ENCODE measurements at places on chromosomes 3 and 15.

DNA sequence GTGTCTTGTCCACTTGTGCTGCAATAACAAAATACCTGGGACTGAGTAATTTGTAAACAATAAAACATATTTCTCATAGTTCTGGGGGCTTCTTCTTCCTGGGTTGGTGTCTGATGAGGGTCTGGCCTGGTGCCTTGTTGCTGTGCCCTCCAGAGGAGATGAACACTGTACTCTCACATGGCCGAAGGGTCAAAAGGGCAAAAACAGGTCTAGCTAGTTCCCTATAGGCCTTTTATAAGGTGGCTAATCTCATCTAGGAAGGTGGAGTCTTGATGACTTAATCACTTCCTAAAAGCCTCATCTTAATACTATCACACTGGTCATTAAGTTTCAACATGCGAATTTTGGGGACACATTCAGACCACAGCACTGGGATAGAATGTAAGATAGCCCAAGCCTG, 228.4 kb downstream of the TLE3 start:
- DNase-seq = no peak

GRCh38 chr3:43256714-43257461, 29.5 kb upstream of the SNRK start:
- DNase-seq = no peak

- DNase-seq = no peak
Measured at GRCh38 chr3:185460309-185460708, 38.5 kb downstream of the TMEM41A start.

DNA sequence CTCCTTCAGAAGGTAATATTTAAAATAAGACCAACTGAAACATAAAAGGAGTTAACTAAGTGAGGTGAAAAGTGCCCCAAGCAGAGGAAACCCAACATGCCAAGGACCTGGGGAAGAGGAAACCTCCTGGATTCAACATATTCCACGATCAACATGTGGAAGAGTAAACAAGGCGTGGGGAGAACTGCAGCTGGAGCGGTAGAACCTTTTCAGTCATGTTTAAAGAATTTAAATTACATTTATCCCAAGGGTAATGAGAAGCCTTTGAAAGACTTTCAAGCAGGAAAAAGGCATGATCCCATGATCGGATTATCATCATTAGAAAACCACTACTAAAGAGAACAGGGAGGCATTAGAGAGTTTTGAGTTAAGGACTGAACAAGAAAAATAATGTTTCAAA, 330.7 kb downstream of the FHIT start:
- no peak for DNase-seq

GRCh38 chr15:65054333-65055200, 9.4 kb downstream of the SLC51B start:
- peak; percentile 88 for DNase-seq

DNA sequence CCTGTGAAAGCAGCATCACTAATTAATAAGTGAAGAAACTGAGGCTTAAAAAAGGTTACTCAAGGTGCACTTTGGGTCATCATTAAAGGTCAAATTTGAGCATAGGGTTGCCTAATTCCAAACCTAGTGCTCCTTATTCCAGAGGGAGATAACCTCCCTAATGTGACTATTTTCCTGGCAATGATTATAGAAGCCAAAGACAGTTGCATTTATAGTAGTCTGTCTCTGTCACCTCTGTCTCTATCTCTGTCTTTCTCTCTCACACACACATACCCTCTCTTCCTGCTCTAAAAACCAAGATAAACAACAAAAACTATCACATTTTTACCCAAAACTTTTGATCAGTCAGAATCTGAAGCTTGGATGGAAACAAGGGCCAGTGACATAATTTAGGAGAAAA, 172.0 kb upstream of the LMCD1 start:
- DNase-seq = no peak

DNA sequence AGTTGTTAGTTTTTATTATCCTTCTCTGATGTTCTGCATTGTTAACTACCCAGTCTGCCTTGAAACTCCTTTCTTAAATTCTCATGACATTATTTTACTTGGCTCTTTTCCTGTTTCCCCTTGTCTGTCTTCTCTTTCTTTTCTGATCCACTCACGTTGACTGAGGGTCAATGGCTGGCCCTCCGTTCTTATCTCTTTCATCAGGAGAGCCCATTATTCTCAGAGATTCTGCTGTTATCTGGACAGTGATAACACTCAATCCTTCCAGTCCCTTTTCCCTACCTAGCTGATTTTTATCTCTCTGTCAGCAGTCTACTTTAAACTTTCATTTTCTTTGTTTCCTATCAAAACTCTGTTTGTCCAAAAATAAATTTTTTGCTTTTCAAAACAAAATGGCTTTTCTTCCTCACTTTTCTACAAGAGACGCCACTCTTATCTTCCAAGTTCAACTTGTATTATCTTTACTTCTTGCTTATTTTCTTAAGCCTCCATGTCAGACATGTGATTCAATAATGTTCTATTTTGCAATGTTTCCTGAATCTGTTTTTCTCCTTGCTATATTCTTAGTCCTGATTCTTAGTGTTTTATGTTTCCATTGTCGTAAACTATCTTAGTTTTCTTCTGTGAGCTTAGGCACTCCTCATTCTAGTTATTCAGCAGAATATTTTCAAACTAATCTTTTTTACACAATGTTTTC, 120.2 kb downstream of the NEDD4 start:
- DNase-seq = no peak

DNA sequence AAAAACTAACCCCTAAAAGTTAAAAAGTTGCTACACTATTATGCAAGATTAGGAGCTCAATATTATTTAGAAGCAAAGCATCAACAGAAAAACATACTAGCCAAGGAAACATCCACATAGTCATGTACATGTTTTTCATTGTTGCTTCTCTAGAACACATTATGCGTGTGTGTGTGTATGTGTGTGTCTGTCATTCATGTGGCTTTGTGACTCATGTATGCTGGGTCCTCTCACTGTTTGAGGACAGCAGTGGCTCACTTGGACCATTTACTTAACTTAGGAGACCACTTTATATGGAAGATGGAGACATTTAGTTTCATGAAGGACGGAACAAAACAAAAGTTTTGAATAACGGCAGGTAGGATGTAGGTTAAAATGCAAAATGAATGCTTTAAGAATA, 219.4 kb upstream of the THBS1 start:
- no peak for DNase-seq

GRCh38 chr3:197302696-197303341, 4.4 kb upstream of the DLG1 start:
- DNase-seq = no peak

- DNase-seq = no peak
Measured at GRCh38 chr3:40613306-40613705, 88.5 kb downstream of the ZNF621 start.

GRCh38 chr3:99925584-99926230, 108.0 kb downstream of the CMSS1 start:
- peak; percentile 45 for DNase-seq

DNA sequence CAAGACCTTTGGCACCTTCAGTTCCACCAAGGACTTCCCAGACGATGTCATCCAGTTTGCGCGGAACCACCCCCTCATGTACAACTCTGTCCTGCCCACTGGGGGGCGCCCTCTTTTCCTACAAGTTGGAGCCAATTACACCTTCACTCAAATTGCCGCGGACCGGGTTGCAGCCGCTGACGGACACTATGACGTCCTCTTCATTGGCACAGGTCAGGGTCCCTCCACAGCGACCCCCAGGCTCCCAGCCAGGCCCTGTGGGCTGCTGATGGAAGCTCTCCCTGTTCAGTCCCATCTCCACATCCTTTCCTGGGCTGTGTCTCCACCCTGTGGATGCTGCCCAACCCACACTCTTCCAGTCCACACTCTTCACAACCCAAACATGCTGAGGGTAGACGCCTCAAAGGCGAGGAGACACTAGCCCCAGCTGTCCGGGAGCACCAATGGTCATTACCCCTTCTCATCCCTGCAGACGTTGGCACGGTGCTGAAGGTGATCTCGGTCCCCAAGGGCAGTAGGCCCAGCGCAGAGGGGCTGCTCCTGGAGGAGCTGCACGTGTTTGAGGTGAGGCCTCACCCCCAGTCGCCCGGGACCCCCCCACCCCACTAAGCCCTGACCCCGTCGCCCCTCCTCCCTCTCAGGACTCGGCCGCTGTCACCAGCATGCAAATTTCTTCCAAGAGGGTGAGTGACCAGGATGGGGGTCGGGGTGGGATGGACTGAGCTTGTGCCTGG, 4.3 kb upstream of the LSMEM2 start:
- peak; percentile 55 for DNase-seq

Measured in BE2C (cell line).